ENCODE measurements at places on chromosomes 7 and 10.

DNA sequence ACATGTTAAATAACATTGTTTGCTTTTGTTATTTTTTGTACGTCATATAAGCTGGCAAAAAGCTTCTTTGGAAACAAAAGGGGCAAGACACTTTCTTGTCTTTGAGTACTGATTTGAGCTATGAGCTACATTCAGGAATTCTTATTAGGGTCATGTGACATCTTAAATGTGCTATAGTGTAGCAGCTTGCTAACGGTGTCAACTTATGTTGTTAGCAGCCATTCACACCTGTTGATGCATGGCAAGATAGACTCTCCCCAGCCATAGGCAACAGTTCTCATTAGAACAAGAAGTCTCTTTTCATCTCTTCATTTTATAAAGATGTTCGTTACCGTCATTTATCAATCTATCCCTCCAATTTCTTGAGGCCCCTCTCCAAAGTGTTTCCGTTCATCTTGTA, 213.7 kb downstream of the CSTF2T start:
- DNase-seq, result no peak

- no peak for DNase-seq
Measured at GRCh38 chr10:7896297-7896696, 78.0 kb downstream of the TAF3 start.

DNA sequence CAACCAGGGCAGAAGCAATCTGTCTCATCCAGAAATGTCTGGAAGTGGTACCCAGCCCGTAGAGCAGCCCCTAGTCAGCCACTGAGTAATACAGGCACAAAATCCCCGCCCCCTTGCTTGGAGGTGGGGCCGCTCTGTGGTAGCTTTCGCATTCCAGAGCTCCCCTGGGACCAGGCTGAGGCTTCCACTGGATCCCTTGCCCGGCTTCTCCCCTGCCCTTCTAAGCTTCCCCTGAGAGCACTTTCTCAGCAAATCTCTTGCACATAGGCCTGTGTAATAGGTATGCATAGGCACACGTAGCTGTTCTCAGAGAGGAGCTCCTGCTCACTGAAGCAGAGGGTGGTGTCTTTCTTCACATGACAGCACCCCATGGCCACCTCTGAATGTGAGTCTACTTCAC, 144.2 kb downstream of the BMS1 start:
- DNase-seq, result no peak

DNA sequence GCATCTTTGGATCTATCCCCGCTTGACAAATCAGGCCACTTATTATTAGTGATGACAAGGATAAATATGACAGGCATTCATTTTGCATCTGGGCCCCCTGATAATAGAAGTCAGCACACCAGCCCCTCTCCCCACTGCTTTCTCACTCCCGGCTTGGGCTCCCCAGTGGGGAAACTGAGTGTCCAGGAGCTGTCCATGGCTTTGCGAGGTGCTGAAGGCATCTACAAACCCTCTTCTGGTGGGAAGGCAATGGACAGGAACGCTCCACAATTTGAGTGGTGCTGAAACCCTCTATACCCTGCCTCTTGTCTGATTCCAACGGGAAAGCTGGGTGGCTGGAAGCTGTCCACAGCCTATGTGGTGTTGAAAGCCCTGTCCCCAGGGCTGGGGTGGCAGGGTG, 61.7 kb upstream of the PCBD1 start:
- no peak for DNase-seq

- DNase-seq, result no peak
Measured at GRCh38 chr7:84069033-84069432, 125.6 kb downstream of the SEMA3A start.

GRCh38 chr7:79608005-79608404, 154.5 kb upstream of the MAGI2 start:
- no peak for DNase-seq

- DNase-seq, result peak; percentile 9
Measured at GRCh38 chr7:77674878-77675277, 21.4 kb upstream of the RSBN1L start.

DNA sequence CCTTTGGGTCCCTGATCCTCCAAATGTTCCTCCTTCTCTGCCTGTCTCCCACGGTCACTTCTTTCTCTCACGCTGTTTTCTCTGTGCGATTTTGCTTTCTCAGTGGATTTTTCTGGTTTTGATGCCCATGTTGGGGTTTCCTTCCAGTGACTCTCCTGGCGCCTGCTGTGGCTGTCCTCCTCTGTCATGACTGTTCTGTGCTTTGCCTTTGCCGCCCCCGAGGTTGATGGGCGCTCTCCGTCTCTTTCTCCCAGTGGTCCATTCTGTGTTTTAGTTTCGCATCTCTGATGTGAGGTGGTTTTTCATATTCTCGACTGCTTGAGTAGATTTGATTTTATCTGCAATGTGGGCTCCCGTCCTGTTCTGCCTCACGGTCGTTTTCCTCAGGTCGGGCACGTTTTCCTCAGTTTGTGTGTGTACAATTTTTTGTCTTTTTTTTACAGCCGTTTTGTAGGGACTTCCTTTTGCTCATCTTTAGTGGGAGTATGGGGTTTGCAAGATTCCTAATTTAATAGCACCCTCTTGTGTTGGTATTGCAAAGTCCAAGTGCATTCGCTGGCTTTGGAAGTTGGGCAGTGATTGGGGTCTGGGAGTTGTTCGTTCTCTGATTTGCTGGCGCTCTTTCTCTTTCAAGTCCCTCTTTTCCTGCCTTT, 100.0 kb downstream of the INPP5A start:
- DNase-seq, result no peak

DNA sequence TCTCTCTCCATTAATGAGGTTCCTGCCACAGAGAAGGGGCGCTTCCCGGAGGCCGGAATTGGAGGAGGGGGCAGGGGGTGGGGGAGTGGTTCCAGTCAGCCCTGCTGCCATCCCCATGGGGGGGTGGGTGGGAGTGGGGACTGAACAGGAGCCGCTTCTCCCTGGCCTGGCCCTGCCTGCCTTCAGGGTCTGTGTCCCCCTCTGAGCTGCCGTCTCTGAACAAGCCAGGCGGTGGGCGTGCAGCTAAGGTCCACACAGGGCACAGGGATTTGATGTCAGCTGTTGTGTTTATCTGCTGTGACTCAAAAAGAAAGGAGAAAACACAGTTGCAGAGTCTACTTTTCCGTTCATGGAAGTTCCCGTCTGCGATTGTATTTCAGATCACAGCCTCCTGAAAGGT, 141.5 kb upstream of the PCBD1 start:
- no peak for DNase-seq

DNA sequence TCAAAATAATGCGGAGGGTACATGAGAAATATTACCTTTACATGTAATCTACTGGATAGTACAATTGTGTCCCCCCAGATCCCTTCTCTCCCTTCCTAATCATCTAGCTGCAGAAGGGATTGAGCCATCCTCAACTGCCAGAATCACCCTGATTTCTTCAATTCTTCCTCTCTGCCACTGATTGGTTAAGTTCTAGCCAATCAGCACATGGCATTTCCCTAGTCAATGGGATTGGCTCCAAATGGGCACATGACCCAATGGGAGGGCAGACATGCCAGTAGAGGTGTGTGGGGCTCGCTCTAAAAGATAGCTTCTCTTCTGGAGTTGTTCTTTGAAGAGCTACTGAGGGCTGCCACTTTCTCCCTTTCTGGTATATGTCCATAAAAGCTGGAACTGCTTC, 20.9 kb upstream of the UBE3C start:
- DNase-seq, result no peak

- no peak for DNase-seq
Measured at GRCh38 chr10:104452977-104453376, 99.3 kb downstream of the CFAP58 start.

GRCh38 chr10:91555455-91555854, 77.4 kb downstream of the PPP1R3C start:
- DNase-seq, result no peak

DNA sequence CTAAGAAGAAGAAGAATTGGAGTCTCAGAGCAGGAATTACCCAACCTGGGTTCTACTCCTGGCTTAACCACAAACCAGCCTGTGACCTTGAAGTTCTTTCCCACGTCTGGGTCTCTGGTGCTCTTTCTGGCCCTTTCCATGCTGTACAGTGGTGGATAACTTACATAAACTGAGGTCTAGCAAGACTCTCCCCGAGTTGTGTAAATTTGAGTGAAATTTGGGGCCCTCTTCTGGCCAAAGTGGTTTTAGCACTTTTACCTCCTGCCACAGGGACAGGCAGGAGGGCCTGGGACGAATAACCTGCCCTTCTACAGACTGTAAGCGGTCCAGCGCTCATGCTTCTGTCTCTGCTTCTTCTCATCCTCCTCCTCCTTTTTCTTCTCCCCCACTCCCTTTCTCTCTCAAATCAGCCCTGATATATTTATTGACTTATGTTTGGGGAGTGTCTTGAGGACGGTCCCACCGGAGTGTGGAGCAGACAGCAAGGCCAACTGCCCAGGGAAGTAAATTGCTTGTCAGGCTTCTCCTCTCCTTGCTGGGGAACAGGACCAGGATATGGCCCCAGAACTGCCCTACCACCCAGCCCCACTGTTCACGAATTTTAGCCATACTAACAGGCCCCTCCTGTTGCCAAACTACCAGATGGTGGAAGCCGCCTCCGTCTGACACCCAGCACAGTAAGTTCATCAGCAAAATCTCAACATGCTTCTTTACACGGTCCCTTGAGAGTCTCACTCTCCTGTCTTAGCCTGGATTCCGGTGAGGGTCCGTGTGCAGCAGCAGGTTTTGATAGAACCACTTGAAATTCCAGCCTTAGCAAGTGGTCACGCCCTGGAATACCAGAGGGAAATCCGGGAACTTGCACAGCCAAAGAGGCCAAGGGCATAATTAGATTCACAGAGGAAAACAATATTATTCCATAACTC, 4.0 kb upstream of the SH3PXD2A start:
- DNase-seq, result peak; percentile 37

GRCh38 chr7:73830681-73831583, at the start of gene CLDN4:
CLDN4 (plus strand) TSS chr7:73830996; CDS start chr7:73831202, 206 bp downstream.
- DNase-seq, result no peak

GRCh38 chr10:89085153-89085552, 94.6 kb downstream of the FAS start:
- DNase-seq, result no peak

- peak; percentile 8 for DNase-seq
Measured at GRCh38 chr10:8444630-8445029, 390.1 kb downstream of the GATA3 start.

DNA sequence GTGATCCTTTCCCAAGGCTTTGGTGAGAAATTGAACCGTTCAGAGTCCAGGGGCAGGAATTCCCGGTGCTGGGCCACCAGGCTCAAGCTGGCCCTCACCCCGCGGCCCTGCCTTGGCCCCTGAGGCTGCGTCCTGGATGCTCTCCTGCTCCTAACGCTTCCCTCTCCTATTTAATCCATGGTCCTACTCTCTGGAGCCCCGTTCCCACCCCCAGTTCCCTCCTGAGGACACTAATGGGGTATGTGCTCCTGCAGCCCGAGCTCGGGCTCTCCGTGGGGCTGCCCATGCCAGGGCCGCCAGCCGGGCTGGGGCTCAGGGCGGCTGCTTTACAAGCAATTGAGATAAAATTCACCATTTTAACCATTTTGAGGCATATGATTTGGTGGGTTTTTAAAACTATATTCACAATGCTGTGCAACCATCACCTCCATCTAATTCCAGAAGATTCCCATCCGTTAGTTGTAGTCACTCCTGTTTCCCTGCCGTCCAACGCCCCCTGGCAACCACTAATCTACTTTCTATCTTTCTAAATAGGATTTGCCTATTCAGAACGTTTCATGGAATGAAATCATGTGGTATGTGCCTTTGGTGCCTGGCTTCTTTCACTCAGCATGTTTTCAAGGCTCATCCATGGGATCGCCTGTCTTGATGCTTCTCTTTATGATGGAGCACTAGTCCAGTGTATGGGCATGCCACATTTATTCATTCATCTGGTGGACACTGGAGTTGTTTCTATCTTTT, 33.0 kb downstream of the ADAMTS14 start:
- DNase-seq, result no peak

- no peak for DNase-seq
Measured at GRCh38 chr10:125062227-125062913, 98.0 kb downstream of the CTBP2 start.

DNA sequence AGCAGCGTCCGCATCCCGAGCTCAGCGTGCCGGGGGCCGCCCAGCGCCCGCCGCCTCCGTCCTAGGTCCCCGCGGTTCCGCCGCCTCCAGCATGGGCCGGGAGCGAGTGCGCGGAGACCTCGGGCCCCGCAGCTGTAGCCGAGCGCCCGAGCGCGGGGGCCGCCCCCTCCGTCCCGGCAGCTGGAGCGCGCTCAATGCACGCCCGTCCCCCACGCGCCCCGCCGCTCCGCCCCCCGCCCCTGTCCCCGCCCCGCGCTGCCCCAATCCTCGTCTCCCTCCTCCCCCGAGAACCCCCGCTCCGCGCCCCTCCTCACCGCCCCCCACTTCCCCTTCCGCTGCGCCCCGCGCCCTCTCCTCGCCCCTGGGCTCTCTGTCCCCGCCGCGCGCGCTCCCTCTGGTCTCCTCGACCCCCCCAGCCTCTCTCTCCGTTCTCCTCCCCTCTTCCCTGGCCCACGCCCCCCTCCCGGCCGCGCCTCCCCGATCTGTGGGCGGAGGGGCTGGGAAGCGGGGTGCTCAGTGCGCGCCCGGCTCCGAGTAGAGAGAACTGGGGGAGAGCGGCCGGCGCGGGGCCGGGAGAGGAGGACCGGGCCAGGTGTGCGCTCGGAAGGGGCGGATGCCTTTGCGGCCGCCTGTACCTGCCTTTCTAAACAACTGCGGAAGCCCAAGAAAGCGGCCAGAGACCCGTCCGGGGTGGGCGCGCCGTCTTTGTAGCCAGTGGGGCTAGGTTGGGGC, at the start of gene VIPR2:
TSS of gene VIPR2 (minus strand) at position 110 of the 732 bp plus-strand sequence. CDS start at position 14, 96 bp downstream.
- DNase-seq, result no peak

GRCh38 chr10:48880016-48880705, 59.5 kb downstream of the LRRC18 start:
- no peak for DNase-seq

DNA sequence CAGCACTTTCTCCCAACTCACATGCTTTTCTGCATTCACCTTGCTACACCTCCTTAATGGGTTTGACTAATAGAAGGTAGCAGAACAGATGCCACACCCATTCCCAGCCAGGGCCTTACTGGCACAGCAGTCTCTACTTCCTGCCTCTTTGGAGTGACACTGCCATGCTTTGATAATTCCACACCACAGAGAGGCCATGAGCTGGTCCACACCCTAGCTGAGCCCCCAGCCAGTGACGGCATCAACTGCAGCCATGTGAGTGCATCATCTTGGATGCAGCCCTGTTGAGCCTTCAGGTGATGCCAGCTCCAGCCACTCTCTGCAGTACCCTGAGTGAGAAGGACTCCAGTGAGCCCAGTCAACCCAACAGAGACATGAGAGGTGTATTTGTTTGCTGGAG, 27.5 kb upstream of the EZH2 start:
- DNase-seq, result peak; percentile 64

- no peak for DNase-seq
Measured at GRCh38 chr7:114975401-114975800, 53.5 kb downstream of the MDFIC start.
